Stomach (tissue), 19 donors: ENCODE measurements at places on chromosomes 6 and 20. TPM values are rescaled to one million over a fixed set of nuclear protein-coding genes. Genes with fewer than 3 reads are reported as not detected.

Gene AFG1L
- total RNA-seq = 18.5 TPM

Gene PAX1
- not detected for total RNA-seq

Gene JPH2
- total RNA-seq = 51.9 TPM

DNA sequence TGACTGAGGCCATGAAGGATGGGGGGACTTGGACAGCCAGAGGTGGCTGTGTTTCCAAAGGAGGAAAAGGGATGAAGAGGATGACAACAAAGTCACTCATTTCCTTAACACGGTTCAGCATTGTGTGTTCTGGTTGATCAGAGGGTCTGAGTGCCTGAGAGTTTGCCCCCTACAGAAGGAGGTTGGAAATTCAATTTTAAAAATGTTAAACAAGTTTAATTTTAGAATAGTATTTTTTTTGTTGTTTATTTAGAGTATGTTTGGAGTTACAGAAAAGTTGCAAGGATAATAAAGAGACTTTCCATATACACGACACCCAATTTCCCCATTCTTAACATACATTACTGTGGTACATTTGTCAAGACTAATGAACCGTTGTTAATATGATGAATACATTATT is 10.3 kb upstream of the VAPB start:
- DNase-seq = no peak
- no peak overlapping the region for H3K27ac ChIP-seq
- H3K4me3 ChIP-seq = no peak overlapping the region
- no peaks in the 10 kb centered on the region for H3K4me1 ChIP-seq
- H3K27me3 ChIP-seq = no peaks in the 10 kb centered on the region
- H3K36me3 ChIP-seq = no peaks in the 10 kb centered on the region
